ENCODE measurements at places on chromosomes 1 and 21. TPM values are rescaled to one million over a fixed set of nuclear protein-coding genes. Genes with fewer than 3 reads are reported as not detected.

- DNase-seq: no peak
Observed at GRCh38 chr1:89360716-89361115, 3.1 kb upstream of the GBP6 start.

GRCh38 chr1:179881642-179882252 is 338 bp upstream of the TOR1AIP1 start:
- DNase-seq: no peak

- no peak for DNase-seq
Observed at GRCh38 chr21:35316933-35317332, 267.8 kb upstream of the RUNX1 start.

DNA sequence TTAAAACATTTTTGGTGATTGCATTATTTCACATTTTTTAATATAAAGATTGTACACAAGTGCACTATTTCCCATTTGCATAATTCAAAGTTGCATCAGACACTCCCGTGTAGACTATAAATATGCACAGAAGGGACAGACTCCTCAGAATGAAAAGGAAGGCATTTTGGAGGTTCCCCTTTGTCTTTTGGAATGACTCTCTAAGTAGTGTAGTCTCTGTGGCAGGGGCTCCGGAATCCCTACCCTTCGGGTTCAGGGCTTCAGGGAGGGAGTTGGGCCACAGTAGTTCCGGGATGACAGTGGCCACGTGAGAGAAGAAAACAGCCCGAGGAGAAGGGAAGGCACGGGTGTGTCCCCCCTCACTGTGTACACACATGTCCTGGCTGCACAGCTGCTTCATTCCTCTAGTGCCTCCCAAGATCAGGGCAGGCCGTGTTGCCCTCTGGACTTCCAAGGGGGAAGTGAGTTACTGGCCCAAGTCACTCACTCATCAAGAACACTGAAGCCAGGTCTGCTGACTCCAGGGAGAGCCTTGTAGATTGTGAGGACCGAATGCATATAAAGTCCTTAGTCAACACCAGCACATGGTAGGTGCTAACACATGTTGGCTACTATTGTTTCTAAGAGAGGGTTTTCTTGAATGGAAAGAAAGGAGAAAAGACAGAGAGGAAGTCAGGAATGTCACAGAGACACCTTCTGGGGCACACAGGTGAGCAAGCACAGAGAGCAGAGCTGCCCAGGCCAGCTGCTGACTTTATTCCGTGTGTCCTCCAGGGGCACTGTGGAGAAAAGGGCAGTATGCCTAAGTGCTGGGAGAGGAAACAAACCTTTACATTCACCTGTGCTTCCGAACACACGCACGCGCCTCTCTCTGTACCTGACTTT is 39.8 kb downstream of the LHX4 start:
- DNase-seq: no peak

GRCh38 chr1:107965110-107965991 is at the start of gene VAV3:
VAV3 (minus strand) TSS chr1:107965180; CDS start chr1:107964869, 311 bp downstream.
- DNase-seq: peak; percentile 72

GRCh38 chr1:229950020-229950419 is 117.0 kb upstream of the GALNT2 start:
- no peak for DNase-seq

DNA sequence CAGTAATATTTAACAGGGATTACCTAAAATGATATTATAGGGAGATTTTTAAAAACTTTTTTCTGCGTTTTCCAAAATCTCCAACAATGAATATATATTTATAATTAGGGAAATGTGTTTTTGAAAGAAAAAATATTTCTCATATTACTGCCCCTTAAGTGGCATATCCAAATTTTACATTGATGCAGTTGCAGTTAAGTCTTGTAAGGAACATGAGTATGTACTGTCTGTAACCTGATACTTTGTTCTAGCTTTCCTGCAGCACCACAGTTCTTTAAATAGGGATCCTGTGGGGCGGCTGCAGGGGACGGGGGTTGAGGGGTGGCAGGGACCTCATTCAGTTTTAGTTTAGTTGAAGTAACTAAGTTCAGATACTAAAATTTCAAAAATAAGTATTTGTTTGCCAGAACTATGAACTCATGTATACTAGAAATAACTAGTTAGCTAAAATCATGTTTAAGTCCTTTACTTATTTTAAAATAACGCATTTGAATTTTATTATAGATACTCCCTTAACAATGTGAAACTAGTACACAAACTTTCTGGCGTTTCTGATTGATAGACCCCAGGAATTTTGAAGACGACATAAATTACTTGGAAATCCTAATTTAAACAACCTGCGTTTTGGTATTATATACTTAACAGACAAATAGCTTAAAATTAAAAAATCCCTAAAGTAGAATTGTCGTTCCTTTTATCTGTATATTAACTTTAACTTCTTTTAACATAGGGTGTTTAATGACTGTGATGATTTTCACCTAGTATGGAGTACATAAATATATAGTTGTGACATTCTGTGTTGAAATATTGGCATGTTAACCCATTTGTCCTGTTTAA is 639 bp upstream of the DNAJB4 start:
- DNase-seq: no peak

GRCh38 chr1:40706626-40707025 is 15.1 kb downstream of the NFYC start:
- DNase-seq: no peak

GRCh38 chr21:41768437-41769042 is 1.7 kb upstream of the RIPK4 start:
- DNase-seq: no peak

DNA sequence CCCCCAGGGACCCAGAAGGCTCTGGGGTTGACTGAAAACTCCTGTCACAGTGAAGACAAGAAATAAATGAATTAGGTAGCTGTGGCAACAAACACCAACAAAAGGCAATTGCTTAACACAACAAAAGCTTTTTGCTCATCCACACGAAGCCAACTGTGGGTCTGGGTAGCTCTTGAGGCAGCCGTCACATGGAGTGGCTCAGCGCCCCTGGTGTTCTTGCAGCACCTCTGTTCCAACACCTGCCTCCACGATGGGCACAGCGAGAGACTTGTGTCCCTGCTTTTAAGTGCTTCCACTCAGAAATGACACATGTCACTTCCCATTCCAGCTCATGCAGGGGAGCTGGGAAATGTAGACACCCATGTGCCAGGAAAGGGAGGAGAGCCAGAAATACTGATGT is 364.5 kb upstream of the DUSP10 start:
- DNase-seq: no peak

DNA sequence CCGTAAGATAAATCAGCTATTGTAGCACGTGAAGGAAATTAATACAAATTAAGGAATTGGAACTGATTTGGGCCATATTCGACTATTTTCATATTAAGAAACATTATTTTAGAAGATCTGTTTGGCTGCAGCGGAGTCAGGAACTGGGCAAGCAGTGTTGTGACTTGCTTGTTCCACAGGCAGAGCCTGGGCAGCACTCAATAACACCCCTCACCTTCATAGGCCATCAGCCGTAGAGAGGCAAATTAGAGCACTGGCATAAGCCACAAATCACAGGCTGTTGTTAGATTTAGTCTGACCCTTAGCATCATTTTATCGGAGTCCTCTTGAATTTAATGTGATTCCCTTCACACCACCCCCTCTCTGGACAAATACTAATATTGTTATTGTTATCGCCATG is 72.8 kb downstream of the PBX1 start:
- no peak for DNase-seq

- DNase-seq: no peak
Observed at GRCh38 chr1:31063631-31064030, 1.9 kb downstream of the PUM1 start.

C1orf94 gene
- polyA plus RNA-seq: not detected

EXO1 gene
- polyA plus RNA-seq: 0.63 TPM

HSD11B1 gene
- polyA plus RNA-seq: not detected

EFNA4 gene
- polyA plus RNA-seq: 2.6 TPM

ZFP69 gene
- 6.4 TPM for polyA plus RNA-seq

CCDC185 gene
- not detected for polyA plus RNA-seq

PPM1J gene
- polyA plus RNA-seq: 0.19 TPM

MPC2 gene
- 104 TPM for polyA plus RNA-seq

TCEA3 gene
- 2.4 TPM for polyA plus RNA-seq

ITGB2 gene
- polyA plus RNA-seq: 2,161 TPM

CD1D gene
- polyA plus RNA-seq: 2.9 TPM

All from immature natural killer cell (primary cell).